ENCODE measurements at places on chromosomes 12 and 14.

- DNase-seq = no peak
Measured at GRCh38 chr14:68759017-68759560, 33.8 kb downstream of the ZFP36L1 start.

DNA sequence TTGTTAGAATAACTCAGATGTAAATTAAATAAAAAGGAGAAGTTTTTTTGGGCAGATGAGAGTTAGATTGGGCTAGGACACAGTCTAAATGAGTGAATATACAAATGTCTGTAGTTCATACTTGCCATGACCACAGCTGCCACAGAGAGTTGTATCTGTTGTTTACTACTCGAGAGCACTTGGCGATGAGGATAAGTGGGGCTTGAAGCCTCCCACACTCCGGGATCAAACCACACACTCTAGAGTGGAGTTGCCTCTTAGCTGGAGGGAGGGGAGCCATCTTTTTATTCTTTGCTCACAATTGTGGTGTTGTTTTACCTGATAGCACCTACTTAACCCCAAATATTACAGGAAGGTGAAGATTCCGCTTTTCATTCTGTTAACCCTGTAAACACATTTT, 27.5 kb downstream of the BEST3 start:
- no peak for DNase-seq

DNA sequence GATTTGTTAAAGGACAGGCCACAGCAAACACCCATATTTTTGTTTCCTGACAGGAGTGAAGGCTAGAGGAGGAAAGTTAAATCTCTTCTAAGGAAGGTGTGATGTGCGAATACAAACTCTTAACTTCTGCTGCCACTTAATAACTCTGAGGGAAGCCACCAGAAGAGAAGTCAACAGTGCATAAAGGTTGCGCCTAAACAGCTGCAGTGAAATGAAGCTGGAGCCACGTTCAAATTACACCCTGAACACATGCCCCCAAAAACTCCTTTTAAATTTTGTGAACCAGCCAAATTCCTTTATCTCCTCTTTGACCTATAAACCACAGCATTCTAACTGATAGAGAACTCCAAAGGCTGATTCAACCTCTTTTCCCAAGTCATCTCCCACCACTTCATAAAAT, 22.4 kb downstream of the DENND5B start:
- DNase-seq = no peak

- DNase-seq = no peak
Measured at GRCh38 chr12:59304077-59304721, 291.6 kb upstream of the SLC16A7 start.

DNA sequence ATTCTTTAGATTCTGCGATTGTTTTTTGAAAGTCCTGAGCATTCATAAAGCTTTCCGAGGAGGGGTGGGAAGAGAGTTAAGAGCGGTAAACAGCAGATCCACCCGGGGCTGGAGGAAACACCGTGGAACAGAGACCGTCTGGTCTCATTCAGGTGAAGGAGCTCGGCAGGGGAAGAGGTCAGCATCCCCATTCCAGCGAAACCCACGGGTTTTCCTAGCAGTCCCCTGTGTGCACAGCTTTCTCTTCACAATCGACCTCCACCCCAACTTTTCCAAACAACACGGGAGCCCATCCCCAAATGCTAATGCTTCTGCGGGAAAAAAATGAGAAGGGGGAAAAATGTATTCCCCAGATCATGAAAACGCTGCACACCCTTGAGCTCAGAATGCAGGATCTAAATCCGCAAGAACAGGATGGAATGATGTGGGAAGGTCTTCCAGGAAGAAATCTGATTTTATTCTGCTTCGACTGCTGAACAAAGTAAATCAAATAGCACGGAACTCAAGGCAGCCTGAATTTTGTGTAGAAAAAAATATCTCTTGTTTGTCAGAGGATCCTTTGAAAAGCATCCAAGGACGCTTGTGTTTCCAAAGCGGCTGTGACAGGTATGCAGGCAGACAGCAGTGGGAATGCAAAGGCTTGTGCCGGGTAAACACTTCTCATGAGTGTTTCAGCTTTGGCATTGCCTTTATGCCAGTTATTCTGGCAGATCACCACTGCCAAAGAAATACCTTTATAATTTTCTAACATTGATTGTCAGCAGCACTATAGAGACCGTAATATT, 128.8 kb downstream of the NDUFA12 start:
- DNase-seq = no peak

- DNase-seq = peak; percentile 17
Measured at GRCh38 chr14:76456200-76456599, 80.3 kb downstream of the ESRRB start.

DNA sequence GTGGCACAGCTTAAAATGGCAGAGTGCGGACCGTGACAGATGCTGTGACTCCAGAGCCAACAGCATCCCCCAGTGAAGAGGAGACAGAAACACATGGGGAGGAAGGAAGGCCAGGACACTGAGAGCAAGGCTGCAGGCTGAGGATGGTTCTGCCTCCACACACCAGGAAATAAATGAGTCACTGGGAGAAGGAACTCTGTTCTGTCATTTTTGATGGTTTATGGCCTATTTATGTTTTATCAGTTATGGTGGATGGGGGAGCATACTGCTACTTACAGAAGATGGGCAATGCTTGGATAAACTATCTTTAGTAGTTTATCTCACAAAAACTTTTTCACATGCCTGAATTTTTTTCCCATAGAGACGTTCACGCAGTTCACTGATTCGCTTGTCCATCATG, 33.8 kb downstream of the ZFYVE21 start:
- DNase-seq = no peak

All from activated CD4-positive, alpha-beta T cell treated with anti-CD3 and anti-CD28 coated beads for 4 hours (primary cell).